Right cardiac atrium (tissue), 5 donors: ENCODE measurements at places on chromosomes 2 and 18. TPM values are rescaled to one million over a fixed set of nuclear protein-coding genes. Genes with fewer than 3 reads are reported as not detected.

DNA sequence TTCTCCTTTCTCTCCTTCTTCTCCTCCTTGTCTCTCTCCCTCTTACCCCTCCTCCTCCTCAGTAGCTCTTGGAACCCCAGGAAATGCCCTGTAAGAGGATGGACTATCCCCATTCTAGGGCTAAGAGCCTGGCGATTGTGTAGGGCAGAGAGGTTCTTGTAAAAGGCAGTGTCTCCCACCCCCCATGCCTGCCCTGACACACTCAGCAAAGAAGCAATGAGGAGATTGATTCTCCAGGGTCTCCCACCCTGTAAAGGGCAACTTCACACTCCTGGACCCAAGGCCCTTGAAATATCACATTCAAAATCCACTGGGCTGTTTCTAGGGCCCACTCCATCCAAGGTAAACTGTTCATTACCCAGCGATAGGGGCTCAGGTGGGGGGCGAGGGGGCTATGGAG, 144.1 kb downstream of the INSIG2 start:
- DNase-seq = no peak

- DNase-seq = no peak
Observed at GRCh38 chr18:76451396-76452331, 43.4 kb downstream of the ZNF516 start.

DNA sequence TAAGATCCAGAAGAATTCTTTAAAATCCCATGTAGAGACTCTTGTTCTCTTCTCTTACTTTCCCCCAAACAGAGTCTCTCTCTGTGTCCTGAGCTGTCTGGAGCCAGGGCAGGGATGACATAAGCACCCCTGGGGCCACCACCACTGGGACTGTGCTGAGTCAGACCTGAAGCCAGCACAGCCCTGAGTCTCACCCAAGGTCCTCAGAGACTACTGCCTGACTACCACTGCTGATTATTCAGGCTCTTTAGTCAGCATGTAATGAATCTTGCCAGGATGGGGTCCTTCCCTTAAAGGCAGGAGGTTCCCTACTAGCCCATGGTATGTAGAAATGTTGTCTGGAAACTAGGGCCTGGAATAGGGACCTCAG, 34.9 kb upstream of the DYNC1I2 start:
- no peak for DNase-seq

DNA sequence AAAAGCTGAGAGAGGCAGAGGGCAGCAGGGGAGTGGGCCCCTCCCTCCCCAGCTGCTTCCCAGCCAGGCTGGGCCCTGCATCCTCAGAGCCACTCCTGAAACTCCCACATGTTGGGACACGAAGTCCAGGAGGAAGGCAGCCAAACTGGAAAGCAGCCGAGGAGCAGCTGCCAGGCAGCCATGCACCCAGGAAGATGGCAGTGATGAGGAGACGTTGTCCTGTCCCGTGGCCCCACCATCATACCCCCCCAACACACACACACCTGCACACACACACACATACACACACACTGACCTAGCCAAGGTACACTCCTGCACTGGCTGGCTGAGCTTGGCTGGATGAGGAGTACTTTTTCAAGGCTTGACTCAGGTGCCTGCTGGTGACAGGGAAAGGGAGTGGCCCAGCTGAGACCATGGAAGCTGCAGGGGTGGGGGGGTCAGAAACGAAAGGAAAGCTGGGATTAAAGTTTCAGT, 106.0 kb downstream of the CYP26B1 start:
- DNase-seq = no peak

DNA sequence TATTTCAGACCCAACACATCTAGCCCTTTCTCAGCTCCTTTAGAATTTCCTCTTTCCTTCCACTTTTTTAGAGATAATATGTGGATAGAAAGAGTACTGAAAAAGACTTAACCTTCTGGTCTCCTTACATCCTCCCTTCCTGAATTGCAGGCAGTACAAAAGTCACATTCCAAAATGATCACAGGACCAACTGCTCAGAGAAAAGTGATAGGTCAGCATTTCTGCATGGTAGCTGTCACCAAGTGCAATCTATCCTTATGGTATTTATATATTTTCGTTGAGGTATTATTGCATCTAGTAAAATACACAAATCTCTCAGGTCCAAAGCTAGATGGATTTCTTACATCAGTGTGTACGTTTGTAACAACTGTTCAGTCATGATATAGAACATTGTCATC, 427.5 kb downstream of the LPIN1 start:
- DNase-seq = no peak

DNA sequence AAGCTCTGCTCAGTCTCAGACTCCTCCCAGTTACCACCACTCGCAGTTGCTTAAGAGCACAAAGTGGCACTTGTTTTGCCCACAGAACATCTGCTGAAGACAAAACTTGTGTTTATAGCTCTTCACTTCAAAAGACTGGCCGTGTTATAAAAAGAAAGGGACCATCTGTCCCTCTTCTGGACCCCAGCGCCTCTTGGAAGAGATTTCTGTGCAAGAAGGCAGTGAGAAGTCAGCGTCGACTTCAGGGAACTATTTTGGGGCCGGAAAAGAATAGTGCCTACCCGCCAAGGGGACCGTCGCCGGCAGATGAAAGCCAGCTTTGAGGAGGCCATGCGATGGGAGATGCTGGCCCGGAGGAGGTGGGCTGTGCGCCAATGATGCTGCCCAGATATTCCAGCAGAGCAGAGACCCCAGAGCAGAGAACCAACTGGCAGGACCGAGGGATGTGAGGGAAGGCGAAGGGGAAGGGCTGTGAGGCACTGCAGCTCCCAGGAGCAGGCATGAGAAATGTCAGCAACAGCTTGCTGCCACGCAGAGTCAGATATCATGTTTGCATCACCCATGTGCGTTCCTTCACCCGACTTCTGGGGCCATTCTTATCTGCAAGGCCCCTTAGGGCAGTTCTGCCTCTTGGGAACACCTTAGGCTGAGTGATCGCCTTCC, 270.9 kb downstream of the ATAD2B start:
- no peak for DNase-seq

COL5A2 gene
- 10.2 TPM for total RNA-seq

DSEL gene
- 3.3 TPM for total RNA-seq

RPRM gene
- total RNA-seq = 0.26 TPM

ZC3H8 gene
- total RNA-seq = 11.1 TPM

R3HDM1 gene
- 23.1 TPM for total RNA-seq
